ENCODE measurements at places on chromosomes 4 and X. TPM values are rescaled to one million over a fixed set of nuclear protein-coding genes. Genes with fewer than 3 reads are reported as not detected.

- DNase-seq, result no peak
Measured at GRCh38 chr4:16083241-16084191, at the start of gene PROM1. Gene PROM1 (minus strand): TSS chr4:16084023. CDS start chr4:16075906, 8,117 bp downstream.

- DNase-seq, result no peak
Measured at GRCh38 chr4:122960611-122961000, 38.2 kb upstream of the NUDT6 start.

DNA sequence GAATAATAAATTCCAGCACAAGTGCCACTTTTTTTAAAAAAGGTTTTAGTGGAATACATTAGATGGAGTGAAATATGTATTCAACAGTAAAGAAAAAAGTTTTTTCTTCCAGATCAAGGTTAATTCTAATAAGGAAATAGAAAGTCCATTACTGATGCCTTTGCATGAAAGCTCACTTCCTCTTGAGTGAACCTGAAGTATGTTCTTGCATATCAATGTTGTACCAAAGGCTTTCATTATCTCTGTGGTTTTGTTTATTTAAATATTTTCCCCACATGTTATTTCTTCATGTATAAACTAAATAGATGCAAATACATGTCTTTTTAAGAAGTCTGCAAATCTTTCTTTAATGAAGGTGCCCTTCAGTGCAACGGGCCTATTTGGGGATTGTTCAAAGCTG is 307.9 kb downstream of the C4orf33 start:
- no peak for DNase-seq

GRCh38 chrX:21675931-21676330 is 17.8 kb upstream of the KLHL34 start:
- no peak for DNase-seq

DNA sequence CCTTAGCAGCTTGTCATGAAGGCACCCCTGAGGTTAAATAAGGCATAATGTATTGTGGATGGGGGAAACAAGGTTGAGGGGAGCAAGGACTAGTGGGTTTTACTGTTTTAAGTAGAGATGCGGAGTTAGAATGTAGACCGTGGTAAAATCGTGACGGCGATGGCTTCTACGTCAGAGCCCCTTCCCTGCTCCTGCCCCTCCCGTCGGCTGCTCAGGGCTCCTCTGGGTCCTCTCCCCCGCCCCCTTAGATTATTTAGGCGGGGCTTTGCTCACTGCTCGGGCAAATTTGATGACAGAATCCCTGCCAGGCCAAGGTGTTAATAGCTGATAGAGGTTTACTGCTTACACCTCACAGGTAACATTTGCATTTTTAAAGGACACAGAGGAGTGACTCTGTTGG is 2.3 kb downstream of the FRMPD3 start:
- no peak for DNase-seq

TMEM31 gene
- total RNA-seq, result not detected

RHOXF1 gene
- not detected for total RNA-seq

L1CAM gene
- 4.2 TPM for total RNA-seq

RAB9B gene
- total RNA-seq, result 0.45 TPM

RADX gene
- total RNA-seq, result 9.5 TPM
